NCI-H1048 (cell line): ENCODE measurements at places on chromosomes 5 and 9.

DNA sequence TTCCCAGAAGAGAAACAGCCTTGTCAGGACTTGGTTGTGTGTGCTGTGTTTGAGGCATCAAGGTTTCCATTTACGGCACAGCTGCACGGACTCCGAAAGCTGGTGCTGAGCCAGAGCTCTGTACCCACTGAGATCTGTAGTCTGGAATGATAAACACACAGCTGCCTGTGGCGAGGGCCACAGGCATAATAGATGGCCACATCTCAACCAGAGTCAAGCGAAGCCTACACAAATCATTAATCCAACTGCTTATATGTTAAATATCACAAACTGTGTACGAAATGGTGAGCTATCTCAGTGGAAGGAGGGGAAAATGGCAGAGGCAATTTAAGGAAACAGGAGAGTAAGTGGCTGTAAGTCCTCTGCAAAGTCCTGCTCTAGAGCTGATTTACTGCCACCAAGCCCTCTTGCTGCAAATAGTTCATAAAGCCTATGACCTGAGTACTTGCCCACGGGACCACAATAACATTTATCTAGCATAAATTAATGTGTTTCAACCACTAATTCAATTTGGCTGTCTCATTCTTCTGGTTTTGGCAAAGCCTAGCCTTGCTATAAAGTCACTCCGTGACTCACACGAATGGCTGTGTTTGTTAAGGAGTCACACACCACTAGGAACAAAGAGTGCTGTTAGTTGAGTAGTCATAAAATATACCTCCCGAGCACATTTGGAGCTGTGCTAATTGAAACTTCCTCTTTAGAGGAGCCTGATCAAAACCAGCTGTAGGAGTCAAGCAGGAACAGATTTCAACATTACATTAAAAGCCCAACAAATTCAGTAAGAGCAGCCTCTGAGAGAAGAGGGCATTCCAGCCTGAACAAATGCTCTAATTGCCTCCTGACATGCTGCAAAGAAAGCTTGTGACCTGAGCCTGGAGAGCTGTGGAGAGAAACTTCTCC lies 738.6 kb upstream of the ZNF608 start:
- no peak for DNase-seq

DNA sequence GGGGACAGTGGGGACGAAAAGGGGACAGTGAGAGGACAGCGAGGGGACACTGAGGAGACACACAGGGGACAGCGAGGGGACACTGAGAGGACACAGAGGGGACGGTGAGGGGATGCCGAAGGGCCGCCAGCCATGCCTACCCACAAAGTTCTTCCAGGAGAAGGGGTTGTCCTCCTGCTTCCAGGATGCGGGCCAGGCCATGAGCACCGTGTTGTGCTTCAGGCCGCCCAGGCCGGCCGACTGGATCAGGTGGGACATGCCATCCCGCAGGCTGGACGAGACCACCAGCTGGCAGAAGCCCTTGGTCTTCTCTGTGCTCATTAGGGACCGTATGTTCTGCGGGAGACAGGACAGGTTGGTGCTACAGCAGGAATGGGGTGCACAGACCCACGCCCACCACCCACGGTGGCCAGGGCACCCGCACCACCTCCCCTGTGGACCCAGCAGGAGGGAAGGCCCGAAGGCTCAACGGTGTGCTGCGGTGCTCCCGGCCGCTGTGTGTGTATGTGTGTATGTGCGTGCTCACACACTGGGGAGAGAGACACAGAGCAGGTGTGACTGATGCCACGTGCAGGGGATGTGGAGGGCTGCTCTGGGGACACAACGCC lies 46.6 kb downstream of the SLC12A7 start:
- DNase-seq, result no peak

DNA sequence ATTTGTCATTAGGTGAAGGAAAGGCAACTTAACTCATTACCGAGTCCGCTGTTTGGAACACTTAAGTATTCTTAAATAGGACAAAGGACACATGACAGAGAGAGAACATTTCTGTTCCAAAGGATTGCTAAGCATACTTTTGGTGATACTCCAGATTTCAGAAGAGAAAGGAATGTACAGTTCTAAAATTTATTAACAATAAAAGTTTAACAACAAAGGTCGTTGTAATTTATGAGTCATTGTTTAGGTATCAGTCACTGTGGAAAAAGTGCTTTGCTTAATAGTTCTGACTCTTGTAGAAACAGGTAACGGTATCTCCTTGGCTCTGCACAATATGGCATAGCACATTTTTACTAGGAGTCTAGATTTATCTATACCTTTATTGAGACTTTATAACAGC lies 36.3 kb upstream of the PAM start:
- DNase-seq, result no peak

GRCh38 chr9:107237873-107238272 lies 45.2 kb upstream of the RAD23B start:
- DNase-seq, result no peak

DNA sequence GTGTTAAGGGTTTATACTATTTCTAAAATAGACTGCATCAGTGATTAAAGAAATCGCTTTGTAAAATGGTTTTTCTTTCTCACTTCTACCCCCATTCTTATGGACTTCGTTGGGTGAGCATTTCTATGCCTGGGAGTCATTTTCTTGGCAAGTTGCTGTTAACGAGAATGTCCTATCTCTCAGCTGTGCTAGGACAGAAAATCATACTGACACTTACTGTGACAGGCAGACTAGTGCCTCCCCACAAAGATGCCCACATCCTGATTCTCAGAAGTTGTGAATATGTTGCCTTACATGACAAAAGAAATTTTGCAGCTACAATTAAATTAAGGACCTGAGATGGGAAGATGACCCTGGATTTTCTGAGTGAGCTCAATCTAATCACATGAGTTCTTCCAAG lies 65.1 kb upstream of the NMUR2 start:
- DNase-seq, result no peak

GRCh38 chr5:61280205-61280604 lies 51.9 kb upstream of the ZSWIM6 start:
- peak; percentile 67 for DNase-seq

DNA sequence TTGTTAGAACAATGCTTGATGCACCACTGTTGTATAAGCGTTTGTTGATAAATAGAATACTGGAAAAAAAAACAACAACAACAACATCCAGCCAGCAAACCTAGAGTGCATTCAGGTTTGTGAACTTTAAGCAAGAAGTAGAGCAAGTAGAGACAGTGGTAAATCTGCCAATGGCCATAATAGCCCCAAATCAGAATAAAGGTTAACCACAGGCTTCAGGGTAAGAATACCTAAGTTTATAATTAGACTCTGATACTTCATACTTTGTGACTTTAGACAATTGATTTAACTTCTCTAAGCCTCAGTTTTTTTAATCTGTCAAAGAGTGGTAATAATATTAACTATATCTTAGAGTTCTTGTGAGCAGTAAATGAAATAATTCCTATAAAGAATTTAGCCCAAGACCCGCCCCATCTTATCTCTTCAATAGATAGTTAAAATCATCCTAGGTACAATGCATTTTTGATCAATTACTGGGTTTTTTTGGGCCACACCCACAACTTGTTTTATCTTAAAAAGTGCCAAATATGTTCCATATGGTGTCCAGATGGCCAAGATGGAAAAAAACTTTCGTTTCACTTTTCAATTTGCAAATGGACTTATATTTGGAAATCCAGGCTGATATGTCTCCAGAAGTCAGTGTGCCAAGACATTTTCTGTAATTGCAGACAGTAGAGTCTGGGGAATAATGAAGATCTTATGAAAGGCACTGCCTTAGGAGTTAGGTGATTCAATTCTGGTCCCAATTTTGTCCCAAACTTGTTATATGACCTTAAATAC lies 24.5 kb upstream of the DPYSL3 start:
- no peak for DNase-seq

GRCh38 chr9:106286249-106286648 lies 576.7 kb upstream of the ZNF462 start:
- DNase-seq, result no peak

GRCh38 chr9:14412775-14413174 lies 98.8 kb upstream of the NFIB start:
- no peak for DNase-seq

- peak; percentile 1 for DNase-seq
Measured at GRCh38 chr9:32350682-32351081, 33.8 kb upstream of the ACO1 start.

- DNase-seq, result no peak
Measured at GRCh38 chr5:102216678-102217077, 79.4 kb downstream of the SLCO4C1 start.

DNA sequence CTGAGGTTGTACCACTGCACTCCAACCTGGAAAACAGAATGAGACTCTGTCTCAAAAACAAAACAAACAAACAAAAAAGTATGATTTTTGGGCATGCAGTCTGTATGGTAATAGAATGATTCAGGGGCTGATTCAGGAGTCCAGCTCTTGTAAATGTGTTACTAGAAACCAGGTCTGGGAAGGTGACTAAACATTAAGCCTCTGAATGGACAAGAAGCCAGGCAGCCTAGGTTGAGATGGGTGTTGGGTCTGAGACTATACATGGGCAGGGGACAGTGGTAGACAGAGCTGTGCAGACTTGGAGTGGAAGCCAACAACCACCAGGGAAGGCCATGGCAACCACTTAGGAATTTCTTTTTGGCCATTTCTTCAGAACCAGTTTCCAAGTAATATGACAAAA lies 64.9 kb upstream of the TLE1 start:
- no peak for DNase-seq

GRCh38 chr9:114911167-114911821 lies 19.1 kb downstream of the TNFSF8 start:
- no peak for DNase-seq

DNA sequence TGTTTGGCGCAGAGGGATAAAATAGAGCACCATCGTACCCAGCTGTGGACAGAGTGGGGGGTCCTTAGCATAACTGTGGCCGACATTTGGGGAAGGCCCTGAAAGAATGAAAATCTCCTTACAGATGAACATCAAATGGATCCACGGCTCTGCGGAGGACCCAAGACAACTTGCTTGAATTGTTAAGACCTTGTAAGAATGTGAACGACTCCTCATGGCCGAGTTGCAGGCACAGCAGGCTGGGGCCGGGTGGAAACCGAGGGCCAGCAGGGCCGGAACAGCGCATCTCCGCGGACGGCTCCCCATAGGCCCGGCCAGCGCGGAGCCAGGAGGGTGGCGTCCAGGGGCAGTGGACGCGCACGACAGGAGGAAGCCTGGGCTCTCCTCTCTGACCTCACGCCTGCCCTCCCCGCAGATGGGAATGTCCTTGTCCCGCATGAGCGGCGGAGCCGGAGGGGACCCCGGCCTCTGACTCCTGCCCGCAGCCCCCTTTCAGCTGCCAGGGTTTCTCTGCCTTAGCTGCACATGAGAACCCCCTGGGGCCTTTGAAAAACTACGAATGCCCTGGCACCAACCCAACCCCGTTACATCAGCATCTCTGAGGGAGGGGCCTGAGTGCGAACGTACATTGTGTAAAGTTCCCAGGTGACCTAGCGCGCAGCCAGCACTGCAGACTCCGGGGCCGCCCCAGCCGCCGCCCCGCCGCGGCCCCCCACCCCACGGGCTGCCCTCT lies 36.2 kb upstream of the PTCH1 start:
- DNase-seq, result no peak

- no peak for DNase-seq
Measured at GRCh38 chr5:147892696-147893296, 13.5 kb downstream of the C5orf46 start.

DNA sequence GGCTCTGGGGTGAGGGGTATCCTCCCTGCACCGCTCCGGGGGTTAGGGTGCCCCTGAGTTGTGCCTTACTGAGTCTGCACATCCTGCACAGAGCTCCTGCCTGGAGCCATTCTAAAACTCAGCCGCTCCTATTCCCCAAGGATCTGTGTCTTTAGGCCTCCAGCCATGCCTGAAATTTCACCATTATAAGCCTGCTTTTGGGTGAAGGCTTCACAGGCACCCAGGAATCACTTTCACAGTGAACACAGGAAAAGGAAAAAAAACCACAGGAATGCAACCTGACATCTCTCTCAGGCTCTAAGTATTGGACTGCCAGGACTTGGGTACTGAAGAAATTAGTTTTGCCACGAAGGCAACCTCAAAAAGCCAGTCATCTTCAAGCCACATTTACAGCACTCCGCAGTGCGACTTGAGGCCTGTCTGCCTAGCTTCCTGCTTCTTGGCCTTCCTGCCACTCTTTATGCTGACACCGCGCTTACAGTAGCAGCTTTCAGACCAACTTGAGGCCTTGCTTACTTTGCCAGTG lies 30.9 kb downstream of the GALNT10 start:
- no peak for DNase-seq

GRCh38 chr5:132050661-132051552 lies 9.5 kb upstream of the IL3 start:
- DNase-seq, result no peak

DNA sequence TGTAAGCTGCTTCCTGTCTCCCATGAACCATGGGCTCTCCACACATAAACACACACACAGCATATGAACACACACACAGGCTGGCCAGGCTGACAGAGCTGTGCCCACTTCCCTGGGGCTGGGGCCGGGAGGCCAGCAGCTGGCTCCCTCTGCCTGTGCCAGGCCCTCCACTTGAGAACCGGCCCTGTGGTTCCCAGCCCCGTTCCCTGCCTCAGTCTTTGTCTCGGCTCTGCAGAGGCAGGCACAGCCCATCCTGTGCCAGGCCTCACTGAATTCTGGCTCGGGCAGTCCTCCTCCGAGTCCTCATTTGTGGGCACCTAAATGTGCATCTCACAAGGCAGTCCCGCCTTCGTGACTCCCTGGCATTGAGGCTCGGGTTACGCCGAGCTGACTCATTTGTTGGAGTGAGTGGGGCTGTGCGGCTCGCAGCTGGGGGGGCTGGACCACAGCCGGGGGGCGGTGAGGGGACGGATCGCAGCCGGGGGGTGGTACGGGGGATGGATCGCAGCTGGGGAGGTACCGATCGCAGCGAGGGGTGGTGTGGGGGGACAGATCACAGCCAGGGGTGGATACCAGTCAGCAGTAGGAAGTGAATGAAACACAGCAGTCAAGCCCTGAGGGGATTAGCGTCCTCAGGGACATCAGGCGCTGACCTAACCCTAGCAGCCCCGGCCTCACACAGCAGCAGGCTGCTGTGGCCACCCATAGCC lies 72.3 kb downstream of the PSMB7 start:
- no peak for DNase-seq

- no peak for DNase-seq
Measured at GRCh38 chr9:132494857-132495256, 84.8 kb downstream of the CFAP77 start.

- DNase-seq, result no peak
Measured at GRCh38 chr9:110319781-110320492, 17.7 kb downstream of the TXNDC8 start.

DNA sequence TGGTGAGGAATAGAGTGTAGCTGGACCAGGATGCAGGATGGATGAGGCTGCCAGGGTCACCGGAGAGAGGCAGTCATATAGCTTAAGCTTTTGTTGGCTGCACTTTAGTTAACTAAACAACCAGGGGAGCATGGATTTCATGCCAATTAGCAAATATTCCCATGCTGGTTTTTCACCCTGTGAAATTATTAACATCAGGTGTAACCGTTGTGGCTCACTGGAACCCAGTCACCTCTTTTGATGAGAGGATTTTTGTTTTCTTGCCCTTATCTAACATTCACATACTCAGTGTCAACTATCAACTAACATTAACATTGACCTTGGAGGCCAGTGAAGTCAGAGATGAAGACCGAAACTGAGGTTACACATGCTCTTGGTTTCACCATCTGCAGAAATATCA lies 97.2 kb upstream of the BASP1 start:
- DNase-seq, result no peak

GRCh38 chr9:112103405-112103804 lies 71.7 kb downstream of the SUSD1 start:
- no peak for DNase-seq
